ENCODE measurements at places on chromosomes 2 and 18.

DNA sequence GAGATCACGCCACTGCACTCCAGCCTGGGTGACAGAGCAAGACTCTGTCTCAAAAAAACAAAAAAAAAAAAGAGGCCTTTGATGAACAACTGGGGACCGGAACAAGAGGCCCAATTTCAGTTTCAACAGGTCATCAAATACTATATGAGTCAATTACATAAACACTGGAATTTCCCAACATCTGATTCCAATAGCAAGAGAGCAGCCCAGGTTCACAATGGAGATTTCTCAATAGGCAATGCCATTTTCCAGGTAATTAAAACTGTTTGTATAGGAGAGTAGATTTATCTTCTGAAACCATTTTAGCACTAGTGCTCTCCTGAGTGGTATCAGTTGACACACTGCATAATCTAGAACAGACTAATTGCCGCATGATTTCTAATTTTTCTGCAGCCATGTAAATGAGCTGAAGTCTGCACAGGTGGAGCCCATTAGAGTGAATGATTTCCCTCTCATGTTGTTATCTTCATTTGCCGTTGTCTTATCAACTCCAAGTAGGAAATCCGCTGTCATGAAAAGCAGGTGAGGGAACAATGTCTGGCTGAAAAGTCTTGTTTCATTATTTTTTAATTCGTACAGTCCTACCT lies 264.1 kb upstream of the MEIS1 start:
- no peak for DNase-seq

GRCh38 chr18:12668041-12668440 lies 10.1 kb upstream of the SPIRE1 start:
- DNase-seq: no peak

GRCh38 chr2:166627893-166628292 lies 133.8 kb upstream of the SCN7A start:
- DNase-seq: no peak

GRCh38 chr2:63735263-63735662 lies 106.4 kb upstream of the UGP2 start:
- no peak for DNase-seq

- no peak for DNase-seq
Measured at GRCh38 chr2:38734299-38735058, 16.7 kb downstream of the SRSF7 start.

GRCh38 chr18:30639361-30639760 lies 403.2 kb downstream of the DSC3 start:
- no peak for DNase-seq

GRCh38 chr2:104850361-104851290 lies 3.3 kb upstream of the POU3F3 start:
- DNase-seq: no peak

GRCh38 chr18:53937037-53937436 lies 287.4 kb downstream of the MBD2 start:
- DNase-seq: no peak

DNA sequence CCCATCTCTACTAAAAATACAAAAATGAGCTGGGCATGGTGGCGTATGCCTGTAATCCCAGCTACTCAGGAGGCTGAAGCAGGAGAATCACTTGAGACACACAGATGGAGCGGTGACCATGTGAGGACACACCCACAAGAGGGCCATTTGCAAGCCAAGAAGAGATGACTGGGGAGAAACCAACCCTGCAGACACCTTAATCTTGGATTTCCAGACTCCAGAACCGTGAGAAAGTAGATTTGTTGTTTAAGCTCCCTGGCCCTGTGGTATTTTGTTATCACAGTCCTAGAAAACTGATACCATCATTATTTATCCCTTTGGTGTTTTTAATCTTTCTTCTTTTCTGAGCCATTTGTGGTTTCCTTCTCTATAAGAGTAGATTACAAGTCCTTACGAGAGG lies 88.6 kb upstream of the ID2 start:
- no peak for DNase-seq

DNA sequence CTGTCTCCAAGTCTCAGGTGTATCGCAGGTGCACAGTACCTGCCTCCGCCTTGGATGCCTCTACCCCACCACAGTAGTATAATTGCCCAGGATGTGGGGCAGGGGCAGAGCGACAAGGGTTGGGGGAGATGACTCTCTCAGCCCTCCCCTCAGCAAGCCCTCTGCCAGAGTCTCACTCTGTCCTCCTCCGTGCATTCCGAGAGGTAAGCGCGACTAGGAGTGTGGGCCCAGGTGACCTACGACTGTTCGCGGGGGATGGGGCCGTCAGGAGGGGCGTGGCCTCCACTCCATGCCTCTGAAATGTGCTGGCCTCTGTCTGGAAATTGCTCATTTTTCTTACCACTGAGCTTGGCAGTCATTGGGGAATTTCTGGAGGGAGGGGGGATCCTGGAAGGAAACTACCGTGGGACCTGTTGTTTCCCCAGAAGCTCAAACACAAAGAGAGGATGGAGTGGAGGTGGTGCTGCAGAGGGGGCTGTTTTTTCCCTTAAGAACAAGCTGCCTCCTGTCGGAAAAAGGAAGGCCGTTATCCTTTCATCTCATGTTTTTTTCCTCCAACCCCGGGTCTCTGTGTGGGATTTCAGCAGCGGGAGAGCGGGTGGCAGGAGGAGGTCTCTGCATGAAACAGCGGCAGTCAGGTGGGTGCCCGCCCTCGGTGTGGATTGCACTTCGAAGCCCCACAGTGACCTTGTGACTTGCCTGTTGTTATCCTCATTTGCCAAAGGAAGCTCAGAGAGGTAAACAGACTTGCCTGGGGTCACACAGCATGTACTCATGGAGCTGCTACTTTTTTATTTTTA lies 13.0 kb upstream of the RALB start:
- no peak for DNase-seq

DNA sequence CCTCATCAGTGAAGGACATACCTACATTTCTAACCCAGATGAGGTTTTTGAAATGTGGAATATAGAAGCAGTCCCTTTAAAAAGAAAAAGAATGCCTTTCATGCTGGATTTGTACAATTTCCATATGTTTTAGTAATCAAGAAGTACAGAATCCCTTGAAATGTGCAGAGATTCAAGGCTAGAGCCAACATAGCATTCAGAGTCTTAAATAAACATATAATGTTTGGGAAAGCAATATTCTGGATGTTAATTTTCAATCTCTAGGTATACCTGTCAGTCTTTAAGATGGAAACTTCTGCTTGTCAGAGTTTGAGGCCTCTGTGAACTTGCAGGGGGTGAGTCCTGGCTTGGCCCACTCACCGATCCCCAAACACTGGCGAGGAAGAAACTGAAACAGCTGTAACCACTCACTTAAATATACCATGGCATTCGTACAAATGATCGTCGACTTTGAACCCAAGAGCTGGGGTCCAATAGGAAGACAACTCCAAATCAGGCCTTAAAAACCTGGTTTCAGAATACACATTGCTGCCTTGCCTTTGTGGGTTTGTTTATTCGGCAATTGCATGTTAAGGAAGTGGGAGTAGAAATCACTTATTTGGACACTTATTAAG lies 132.8 kb upstream of the NCK2 start:
- no peak for DNase-seq

GRCh38 chr2:84940088-84940470 lies 30.9 kb upstream of the KCMF1 start:
- DNase-seq: no peak

- DNase-seq: no peak
Measured at GRCh38 chr2:52135235-52135634, 1103.3 kb upstream of the NRXN1 start.

Measured in naive B cell (primary cell).